ENCODE measurements at places on chromosomes 2 and 18.

DNA sequence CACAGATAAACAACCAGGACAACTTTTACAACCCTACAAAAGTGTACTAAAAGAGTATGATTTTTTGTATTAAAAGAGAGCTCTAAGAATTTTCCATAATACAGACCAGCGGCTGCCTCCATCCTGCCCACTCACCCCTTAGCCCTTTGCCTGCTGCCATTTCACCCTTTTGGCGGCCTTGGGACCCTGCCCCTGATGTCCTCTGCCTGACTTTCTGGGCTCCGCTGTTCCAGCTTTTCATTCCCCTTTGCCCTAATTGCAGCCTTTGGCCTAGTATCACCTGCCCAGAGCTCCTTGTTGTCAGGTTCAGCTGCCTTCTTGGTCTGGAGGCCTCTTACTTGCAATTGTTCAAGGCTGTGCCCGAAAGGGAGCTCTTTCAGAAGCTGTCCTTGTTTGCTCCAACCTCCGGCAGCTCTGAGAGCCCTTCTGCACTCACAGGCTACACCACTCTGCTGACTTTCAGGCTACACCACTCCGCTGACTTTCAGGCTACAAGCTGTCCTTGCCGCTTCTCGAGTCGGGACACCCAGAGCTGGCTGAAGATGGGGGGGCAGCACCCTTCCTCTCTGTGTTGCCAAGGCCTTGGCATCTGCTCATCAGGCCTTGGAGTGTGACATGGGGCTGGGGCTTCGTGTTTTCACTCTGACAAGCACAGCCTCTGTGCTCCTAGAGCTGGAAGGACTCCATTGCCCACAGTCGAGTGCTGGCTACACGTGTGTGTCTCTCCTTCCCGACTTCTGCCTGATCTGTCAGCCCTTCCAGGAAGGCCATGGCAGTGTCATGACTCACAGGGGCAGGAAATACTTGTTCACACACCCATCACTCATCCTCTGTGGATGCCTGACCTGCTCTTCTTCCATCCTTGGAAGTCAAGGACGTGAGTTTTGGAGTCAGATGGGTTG lies 43.1 kb upstream of the HDAC4 start:
- no peak for DNase-seq

DNA sequence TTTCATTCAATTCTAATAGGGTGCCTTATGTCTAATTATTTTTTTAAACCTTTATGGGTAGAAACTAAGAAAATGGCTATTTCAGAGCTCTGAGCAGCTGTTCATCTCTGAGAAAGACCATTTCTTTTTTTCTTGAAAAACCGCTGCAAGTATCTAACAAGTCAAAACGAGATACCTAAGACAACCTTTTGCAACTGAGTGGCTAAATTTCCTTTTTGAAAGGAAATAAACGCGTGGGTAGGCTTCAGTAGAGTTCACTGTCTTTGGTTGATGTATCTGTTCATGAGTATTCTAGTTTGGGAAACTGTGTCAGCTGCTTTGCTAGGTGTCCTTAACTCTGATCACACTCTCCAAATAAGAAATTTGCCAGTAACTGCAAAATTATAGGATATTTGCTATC lies 104.3 kb upstream of the LINC00305 start:
- DNase-seq = no peak

DNA sequence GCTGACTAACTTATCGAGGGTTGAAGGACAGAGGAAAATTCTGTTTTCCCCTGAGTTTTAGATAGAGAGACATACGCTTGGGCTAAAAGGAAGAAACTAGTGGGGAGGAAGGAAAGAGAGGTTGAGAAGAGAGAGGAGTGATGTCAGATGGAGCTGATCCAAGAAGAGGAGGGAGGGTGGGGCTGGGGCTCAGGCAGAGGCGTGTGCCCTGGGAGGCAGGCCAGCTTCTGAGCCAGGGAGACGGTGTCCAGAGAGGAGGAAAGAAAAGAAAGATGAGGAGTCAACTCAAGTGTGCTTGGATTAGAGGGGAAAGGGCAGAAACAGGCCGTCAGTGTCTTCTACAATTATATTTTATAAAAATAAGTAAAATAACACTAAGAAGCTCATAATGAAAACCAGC lies 56.2 kb downstream of the EMILIN2 start:
- DNase-seq = peak; percentile 50

DNA sequence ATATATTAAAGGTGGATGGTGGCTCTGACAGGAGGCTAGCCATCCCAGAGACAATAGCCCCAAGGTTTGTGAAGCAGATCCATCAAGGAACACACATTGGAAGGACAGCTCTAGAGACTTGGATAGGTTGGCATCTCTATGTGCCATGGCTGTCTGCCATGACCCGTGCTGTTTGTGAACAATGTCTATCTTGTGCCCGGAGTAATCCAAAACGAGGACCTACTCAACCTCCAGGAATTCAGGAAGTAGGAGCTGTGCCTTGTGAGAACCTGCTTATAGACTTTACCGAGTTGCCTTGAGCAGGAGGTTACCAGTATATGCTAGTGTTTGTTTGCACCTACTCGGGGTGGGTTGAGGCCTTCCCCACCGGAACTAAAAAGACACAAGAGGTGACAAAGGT lies 43.1 kb upstream of the SELENOI start:
- no peak for DNase-seq

DNA sequence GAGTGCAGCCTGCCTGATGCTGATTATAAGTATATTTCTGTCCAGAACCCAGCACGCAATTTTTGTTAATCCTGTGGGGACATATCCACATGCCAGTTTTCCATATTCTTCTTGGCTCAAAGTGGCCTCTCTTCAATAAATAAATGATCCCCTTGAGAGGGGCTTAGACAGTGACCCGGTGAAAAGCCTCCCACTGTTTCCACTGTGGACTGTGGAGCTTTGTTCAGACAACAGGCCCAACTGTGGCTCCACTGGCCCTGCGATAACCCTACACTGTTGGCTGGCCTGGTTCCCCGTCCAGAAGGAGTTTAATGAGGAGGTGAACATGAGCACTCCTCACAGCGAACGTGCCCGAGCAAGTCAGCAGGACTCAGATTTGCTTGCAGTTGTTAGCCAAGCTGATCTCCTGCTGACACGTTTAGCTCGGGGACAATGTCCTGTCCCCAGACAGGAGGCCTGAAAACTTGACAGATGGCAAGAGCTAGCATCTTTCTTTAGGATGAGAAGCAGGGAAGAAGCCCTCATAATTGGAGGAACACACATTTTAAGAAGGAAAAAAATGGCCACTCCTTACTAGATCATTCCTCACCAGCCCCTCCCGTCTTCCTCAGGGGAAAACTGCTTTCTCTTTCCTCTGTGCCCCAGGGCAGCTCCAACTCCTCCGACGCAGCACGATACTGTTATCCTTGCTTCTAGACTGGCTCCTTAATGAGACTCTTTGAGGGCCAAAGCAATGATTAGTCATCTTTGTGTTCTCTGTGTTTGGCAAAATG lies 20.0 kb upstream of the MTCL1 start:
- DNase-seq = no peak

DNA sequence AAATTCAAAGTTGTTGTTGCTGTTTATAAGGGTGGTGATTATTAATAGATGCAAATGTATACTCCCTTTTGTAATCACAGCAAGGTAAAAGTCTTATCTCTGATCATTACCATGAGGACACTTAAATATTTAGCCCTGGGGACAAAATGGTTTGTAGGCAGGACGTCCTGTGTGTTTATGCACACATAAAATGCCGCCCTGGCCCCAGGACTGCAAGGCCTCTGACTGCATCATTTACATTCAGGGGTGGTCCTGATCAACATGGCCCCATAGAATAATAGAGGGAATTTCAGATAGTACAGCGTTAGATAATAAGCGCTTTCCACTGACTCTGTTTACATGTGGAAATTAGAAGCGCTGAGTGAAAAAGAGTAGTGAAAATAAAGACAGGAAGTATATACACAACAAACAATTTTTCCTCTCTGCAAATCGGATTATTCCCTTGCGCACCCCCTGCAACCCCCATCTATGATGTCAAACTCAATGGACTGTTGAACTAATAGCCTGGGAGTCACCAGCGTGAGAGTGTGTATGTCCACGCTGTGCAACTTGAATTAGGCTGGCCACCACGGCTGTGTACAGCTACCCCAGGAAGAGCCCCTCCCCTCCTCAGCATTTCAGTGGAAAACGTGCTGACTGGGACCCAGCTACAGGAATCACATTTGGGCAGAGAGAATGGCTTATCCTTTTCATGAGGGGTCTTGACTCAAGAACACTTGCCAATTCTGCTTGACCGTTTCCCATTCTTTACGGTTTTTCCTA lies 291.5 kb downstream of the SOX11 start:
- DNase-seq = no peak

GRCh38 chr18:79458131-79458838 lies 62.6 kb downstream of the NFATC1 start:
- DNase-seq = no peak

- no peak for DNase-seq
Measured at GRCh38 chr2:172698041-172698863, 37.4 kb upstream of the RAPGEF4 start.

DNA sequence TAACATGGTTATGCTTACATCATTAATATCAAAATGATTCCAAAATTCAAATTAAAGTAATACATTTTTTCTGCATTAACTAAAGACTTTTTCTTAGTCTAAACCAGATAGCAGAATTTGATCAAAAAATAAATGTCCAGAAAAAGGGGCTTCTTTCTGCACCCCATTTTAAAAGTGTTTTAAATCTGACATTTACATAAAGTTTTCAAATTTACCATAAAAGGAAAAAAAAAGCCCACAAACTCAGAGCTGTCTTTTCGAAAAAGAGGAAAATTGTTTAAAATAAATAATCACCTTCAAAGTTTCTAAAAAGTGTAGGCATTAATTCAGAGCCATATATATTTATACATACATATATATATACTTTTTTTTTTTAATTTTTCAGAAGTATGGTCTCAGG lies 1.5 kb downstream of the FASTKD1 start:
- no peak for DNase-seq

GRCh38 chr2:70921839-70922234 lies 13.9 kb upstream of the ATP6V1B1 start:
- no peak for DNase-seq

DNA sequence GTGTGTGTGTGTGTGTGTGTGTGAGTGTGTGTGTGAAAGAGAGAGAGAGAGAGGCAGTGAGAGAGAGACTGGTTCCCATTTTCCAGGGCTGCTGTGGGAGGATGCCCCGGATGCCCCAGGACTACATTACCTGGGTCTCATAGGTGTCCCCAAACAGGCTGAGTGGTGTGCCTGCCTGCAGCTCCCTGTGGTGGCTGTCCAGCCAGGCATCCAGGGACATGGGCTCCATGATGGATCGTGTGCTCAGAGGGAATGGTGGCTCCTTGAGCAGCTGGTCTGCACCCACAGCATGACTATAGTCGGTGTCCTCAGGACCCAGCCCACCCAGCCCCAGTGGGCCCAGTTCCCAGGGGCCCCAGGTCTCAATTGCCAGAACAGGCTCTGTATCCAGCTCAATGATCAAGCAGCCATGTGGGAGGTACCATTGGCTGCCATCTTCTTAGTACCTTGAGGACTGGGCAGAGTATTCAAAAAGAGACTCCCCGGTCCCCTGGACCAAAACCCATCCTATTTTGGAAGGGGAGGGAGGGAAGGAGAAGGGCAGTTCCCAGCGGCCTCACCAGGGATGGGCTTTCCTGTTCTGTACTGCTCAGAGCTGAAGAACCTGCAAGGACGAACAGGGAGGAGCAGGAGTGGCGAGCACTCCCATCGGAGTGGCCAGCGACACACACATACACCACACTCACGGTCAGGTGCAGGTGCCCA lies 5.8 kb upstream of the OXER1 start:
- no peak for DNase-seq

DNA sequence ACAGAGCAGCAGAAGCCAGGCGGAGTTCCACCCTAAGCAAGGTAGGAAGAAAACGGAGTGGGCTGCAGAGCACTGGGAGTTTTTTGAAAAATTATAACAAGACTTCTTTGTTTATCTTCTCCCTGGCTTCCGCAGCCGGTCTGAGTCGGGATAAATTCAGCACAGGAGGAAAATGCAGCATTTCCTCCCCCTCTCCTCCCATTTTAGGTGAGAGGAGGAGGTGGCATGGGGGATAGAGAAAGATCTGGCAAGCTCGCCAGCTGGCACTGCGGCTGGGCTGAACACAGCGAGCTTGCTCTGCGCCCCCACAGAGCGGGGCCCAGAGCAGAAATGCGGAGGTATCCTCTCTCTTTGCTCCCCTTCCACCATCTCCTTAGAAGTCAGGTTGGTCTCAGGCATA lies 17.7 kb upstream of the CHRNA1 start:
- DNase-seq = no peak

DNA sequence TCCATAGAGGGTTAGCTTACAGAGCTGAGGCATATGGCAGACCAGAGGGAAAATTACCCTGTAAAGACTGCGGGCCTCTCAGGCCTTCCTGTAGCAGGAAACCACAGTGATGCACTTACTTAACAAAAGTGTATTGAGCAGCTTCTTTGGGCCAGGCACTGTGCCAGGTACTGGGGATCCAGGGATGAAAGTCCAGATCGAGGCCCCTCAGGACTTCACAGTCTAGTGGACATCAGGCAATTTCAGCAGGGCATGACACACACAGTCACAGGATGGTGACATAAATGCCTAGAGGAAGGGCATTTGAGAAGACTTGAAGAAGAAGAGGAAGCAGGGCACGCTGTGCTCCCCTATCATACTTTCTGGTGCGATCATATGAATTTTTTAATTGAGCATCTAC lies 71.7 kb downstream of the MARCO start:
- DNase-seq = no peak

GRCh38 chr2:218077464-218078216 lies 8.6 kb downstream of the RUFY4 start:
- DNase-seq = no peak

DNA sequence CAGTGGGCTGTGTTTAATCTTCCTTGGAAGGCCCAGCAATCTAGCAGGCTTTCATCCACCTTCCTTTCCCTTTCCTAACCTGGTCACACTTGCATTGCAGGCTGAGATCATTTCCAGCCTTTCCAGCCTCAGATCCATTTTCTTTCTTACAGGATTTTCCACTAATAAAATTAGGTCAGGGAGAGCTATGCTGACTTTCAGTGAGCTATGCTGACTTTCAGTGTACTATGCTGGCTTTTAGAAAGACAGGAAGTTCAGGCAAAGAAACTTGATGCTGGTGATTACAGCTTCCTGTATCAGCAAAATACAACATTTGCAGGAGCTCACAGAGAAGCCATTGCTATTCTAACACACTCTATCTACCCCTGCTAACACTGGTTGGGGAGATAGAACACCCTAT lies 735.0 kb downstream of the CCDC85A start:
- no peak for DNase-seq

DNA sequence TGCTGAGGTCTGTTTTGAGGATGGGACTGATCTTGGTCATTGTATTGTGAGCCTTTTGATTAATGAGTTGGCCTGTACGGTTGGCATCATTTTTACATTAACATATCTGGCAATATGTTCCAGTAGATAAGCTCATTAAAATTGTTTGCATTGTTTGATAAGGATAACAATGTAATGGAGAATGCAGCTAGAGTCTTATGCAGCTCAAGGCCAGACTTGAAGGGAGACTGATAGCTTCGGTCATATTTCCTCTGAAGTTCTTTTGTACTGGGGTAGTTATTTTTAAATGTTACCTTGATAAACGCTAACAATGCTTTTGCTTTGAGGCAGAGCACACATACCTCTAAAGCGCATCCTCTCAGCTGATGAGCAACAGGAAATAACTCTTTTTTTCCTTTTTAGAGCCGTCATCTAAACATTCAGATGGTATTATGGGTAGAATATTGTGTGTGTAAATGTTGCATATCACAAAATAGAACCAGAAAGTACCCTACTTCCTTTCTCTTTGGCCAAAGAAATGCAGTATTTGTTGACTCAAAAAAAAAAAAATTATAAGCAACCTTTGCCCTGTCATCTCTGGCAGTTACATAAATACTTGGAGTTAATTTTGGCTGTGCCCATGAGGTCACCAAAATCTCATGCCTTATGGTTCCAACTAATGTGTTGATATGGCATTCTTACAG lies 1.3 kb downstream of the MAPRE2 start:
- DNase-seq = no peak

All from left colon (tissue), 2 donors.